SW 1271 (cell line): ENCODE measurements at places on chromosomes 2 and 18.

DNA sequence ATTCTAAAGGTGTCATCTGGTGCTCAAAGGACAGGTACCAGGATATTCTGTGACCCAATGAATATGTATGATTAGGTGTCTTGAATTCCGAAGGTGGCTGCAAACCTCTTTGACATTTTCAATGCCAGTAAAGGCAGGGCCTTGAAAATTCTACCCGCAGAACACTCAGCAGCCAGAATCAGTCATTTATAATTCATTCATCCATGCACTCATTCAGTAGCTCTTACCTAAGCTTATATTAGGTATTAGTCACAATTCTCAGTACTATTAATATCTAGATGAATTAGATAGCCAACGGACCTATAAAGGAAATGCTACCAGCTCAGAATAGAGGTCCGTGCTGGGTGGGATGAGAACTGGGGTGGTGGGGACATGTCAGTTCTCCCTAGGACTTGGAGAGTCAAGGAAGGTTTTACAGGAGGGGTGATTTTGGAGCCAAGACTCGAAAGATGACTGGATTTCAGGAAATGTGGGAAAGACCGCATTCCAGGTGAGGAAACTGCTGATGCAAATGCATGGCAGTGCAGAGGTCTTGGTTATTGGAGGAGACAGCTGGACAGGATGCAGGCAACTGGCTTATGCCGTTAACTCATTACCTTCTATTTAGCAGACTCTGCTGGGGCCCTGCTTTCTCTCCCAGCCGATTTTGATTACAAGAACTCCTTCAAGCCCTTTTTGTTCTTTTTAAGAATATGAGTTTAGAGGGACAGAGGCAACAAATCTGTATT is 7.2 kb downstream of the TRIB2 start:
- no peak for DNase-seq

DNA sequence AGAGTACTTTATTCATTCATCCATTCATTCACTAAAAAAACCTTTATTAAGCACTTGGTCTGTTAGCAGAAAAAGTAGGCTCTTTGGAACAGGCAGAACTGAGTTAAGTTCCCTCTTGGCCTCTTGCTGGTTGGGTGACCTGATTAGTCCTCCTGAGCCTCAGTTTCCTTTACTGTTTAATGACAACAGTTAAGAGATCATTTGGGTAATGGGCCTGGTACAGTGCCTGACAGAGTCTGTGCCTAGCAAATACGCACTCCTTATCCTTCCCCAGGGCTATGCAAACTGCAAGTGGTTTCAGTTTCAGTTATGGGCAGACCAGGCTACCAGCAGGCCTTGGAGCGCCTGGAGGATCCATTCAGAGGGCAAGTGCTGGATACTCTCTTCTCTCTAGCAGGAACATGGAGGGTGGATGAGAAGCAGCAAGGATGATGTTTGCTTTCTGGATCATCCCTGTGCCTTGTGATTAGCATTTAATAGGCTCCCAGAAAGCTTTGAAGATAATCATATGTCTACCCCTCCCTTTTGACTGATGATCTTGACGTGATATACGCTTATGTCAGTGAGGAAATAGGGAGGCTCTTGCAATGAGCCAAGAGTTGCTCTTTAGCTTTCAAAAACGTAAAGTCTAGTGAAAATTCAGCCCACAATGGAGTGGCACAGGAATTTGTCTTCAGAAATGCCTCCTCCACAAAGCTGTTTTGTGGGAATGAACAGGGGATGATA is 12.4 kb upstream of the TAF1B start:
- DNase-seq, result no peak

- no peak for DNase-seq
These were observed 36.5 kb upstream of the SNED1 start for GRCh38 chr2:240961910-240962299.

DNA sequence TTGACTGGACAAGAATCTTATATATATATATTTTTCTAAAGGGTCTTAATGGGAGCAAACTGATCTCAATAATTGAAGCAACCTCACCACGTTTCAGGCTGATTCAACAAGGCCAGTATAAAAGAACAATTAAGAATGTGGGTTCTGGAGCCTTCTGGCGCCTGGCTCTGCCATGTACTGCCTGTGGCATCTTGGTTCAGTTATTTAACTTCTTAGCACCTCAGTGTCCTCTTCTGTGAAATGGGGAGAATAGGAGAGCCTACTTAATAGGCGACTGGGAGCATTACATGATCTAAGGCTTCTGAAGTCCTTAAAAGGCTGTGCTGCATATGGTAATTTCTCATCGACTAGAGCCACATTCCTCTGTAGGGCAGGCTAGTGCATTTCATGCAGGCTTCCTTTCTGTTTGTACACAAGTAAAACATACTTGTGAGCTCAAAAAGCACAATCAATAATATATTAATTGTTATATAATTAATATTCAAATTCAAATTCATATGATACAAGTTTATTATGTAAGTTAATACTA is 118.4 kb upstream of the LYPD1 start:
- DNase-seq, result no peak

GRCh38 chr2:26268213-26268612 is 23.5 kb downstream of the HADHB start:
- DNase-seq, result no peak

DNA sequence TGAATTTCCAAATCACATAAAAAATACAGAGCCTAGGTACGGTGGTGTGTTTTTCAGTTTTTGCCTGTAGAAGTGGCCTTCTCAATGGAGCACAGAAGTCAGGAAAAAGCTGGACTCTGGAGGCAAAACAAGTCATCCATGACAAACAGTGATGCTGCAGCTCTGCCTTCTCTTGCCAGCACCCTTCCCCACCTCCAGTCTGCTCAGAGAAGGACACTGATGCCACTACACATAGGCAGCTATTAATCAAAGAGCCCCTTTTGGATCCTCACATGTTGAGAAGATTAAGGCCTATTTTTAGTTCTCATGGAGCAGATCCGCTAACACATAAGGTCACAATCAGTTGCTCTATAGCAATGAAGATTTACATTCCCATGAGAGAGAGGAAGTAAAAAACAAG is 181.6 kb upstream of the GALNT5 start:
- no peak for DNase-seq

- no peak for DNase-seq
These were observed 316.5 kb downstream of the IRS1 start for GRCh38 chr2:226483143-226483542.

GRCh38 chr2:20326163-20326780 is 24.4 kb downstream of the PUM2 start:
- DNase-seq, result peak; percentile 30

DNA sequence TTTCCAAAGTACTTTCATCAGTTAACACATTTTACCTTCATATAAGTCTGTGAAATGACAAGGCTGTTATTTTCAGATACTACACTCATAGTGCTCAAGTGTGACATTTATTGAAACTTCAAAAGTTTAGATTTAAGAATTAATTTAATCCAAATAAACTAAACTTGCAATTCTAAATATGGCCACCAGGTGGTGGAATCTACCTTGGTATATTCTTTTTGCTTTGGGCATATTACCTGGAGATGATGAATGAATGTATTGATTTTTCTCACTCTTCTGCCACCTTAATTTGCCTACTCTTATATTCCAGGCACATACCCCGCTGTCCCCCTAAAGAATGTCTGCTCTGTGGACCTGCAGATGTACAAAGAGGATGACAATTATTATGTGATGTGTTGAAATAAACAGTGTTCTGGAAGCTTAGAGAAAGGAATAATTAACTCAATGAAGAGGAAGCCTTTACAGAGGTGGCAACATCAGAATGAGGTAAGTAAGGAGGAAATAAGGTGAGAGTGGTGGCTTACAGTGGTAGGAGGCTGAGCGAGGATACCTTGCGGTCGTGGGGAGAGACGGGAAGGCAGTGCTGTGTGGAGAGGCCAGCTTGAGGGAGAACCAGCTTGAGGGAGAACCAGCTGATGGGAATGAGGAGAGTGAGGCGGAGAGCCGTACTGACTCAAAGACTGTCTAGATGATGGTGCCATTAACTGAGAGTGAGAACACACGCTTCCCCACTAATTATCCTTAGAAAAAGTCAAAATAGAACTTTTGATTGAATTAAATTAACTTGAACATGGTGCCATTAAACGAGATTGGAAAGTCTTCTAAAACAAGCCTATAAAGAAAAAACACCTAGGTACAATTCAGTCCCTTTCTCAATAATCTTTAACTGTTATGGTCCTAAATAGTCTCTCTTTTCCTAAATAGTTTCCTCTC is 179.5 kb downstream of the CELF4 start:
- DNase-seq, result no peak

DNA sequence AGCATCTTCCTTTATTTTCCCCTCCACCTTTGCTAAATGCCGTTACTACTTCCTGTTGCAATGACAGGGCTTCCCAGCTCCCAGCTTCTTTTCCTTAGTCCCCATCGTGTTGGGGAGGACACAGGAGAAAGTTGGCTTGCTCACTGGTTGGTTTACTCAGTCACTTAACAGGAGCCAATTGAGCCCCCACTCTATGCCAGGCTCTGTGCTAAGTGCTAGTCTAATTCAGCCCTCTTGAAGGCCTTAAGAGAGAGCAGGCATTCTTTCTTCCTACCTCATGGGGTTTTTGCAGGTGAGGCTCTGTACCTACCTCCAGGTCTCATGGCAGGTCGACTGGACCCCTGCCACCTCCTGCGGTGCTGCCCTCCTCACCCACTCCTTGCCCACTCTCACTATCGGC is 20.1 kb downstream of the TANC1 start:
- no peak for DNase-seq

- DNase-seq, result no peak
These were observed 185.8 kb downstream of the ANKRD44 start for GRCh38 chr2:197124639-197125390.

DNA sequence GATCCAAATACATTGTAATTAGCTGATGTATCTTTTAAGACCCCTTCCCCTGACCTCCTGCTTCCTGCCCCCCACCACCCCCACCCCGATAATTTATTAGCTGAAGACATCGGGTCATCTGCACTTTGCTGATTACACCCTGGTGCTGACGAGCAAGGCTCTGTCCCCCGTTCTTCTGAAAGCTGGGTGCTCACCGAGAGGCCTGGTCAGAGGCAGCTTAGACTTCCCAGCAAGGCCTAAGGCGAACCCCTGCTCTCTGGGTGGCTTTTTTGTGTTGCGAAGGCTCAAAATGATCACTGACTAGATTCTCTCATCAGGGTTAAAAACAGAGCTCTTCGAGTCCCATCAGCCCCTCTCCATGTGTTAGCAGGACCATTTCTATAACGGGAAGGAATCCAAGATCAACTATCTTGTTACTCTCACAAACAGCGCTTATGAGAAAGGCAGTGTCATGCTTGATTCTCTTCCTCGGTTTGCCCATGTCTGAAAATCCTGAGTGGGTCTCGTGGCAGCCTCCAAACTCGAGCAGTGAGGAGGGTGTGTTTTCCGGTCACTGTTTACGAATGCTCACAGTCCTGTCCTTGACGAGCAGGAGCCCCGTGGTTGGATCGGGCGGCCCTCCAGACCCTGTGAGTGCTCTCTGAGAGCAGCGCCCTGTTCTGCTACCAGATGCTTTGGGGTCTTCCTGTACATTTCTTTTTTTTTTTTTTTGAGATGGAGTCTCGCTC is 201.6 kb downstream of the HDAC4 start:
- DNase-seq, result no peak

DNA sequence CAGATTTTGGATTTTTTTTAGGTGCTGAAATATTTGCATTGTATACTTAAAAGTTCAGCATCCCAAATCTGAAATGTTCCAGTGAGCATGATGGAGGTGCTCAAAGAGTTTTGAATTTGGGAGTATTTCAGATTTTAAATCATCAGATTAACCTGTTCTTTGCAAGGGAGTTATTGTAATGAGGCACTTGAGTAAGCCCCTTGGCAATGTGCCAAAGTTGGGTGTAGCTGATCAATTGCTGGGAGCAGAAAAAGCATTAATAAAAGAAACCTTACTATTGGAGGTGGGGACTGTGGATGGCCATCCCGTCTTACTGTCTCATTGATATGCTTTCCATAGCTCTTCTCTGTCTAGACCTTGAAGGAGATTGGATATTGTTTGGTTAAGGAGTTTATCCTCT is 28.3 kb downstream of the MALT1 start:
- DNase-seq, result no peak

DNA sequence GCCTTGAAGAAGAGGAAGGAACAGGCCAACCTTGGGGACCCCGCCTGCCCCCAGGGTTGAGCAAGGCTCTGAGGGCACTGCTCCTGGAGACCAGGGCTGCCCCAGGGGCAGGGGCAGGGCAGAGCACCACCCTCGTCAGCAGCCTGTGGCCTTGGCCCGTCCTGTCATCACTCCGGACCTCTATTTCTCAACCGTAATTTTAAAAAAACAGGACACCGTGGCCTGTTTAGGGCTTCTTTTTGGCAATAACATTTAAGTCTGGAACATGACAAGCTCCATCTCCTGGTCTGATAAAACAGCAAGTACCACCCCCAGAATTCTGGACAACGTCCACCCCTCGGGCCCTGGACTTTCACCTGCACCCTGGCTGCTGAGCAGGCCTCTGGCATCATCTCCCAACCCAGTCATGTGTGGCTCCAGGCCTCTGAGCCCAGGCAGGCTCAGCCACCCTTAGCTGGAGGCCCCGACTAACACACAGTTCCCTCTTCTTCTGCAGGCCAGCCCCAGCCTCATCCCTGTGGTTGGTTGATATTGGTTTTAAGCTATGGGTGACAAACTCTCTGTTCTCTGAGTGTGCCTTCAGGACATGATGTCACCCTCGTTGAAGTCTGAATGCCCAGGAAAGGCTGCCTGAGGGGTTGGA is 22.6 kb upstream of the ID2 start:
- no peak for DNase-seq

DNA sequence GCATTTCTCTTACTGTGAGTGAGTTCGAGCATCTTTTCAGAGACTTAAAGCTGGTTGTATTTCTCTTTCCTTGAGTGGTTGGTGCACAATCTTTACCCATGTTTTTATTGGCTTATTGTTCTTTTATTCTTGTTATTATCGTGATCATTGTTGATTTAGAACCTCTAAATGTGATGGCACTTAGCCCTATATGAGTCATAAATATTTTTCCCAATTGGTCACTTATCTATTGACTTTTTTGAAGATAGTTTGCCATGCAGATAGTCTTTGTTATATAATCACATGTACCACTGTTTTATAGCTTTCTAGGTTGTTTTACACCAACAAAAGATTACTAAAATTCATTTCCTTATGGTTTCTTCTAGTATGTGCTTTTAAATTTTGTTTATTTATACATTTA is 141.6 kb upstream of the MSH6 start:
- no peak for DNase-seq

DNA sequence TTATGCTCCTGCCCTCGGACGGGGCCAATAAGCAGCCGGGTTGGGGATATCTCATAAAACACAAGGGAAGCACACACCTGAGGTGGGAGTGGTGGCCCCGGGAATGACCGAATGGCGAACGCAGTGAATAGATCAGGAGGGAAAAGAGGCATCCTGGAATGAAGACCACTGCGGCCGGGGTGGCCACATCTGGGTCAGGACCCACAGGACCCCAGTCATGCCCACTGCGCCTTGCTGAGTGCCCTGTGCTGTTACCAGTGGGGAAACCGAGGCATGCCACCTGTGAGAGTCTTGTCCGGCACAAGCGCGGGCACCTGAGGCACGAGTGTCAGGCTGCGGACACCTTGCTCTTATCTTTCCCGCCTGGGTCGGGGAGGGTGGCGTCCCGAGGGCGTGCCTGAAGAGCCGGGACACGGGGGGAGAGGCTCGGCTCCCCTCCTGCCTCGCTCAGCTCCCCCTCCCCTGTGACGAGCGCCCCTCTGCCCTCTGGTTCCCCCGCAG is 1.6 kb downstream of the PDCD1 start:
- no peak for DNase-seq

- no peak for DNase-seq
These were observed 43.7 kb downstream of the MYO3B start for GRCh38 chr2:170221317-170222288.

GRCh38 chr2:20106746-20107145 is 55.3 kb upstream of the LAPTM4A start:
- peak; percentile 16 for DNase-seq

- no peak for DNase-seq
These were observed 173.5 kb downstream of the ETAA1 start for GRCh38 chr2:67570611-67571010.
